ENCODE measurements at places on chromosomes 12 and 14. TPM values are rescaled to one million over a fixed set of nuclear protein-coding genes. Genes with fewer than 3 reads are reported as not detected.

TAS2R42 gene
- polyA plus RNA-seq: not detected

GPR135 gene
- polyA plus RNA-seq: 4.4 TPM

CAPZA3 gene
- 0.56 TPM for polyA plus RNA-seq

DNA sequence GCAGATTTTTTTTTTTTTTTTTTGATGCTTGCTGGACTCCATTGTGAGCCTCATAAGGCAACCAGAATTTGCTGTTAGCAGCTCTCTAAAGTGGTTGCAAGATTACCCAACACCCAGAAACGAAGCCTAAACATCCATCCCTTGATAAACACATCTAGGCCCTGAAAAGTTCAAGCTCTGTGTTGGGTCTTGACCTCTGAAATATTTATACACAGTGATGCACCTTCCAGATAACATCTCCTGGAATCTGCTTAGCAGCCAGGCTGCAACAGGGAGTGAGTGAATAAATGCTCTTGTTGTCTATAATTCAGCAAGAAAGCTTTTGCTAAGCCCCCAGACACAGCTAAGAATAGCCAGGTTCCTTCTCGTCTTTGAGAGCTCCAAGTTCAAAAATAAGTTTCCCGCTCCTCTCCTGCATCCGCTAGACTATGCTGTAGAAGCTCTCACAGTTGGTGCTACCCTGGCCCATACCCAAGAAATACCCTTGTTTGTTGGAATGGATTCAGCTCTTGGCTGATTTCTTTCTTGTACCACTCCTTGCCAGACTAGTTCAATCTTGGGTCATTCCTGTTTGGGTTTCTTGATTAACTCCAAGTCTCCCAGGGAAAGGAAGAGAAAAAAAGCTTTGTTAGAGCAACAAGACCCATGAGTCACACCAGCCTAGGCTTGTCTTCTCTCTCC is 610.6 kb upstream of the TBX3 start:
- DNase-seq: no peak

GRCh38 chr14:77175843-77176242 is 5.8 kb upstream of the TMEM63C start:
- no peak for DNase-seq

DNA sequence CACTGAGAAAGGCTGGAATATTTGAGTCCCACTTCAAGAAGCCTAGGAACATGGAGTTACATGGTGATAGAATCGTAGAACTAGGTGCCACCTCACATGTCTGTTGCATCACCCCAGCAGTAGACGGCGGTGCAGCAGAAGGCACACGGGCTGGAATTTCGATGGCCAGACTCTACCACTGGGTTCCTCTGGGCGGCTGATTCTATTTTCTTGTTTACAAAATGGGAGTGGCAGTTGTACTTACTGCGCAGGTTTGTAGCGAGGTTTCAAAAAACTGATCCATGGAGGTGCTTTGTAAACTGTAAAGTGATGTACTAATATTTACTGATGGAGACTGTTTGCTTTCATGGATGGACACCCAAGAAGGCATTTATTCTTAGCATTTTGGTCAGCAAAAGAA is 45.7 kb downstream of the WDR20 start:
- DNase-seq: no peak

GRCh38 chr14:57254884-57255283 is 13.8 kb downstream of the EXOC5 start:
- no peak for DNase-seq

DNA sequence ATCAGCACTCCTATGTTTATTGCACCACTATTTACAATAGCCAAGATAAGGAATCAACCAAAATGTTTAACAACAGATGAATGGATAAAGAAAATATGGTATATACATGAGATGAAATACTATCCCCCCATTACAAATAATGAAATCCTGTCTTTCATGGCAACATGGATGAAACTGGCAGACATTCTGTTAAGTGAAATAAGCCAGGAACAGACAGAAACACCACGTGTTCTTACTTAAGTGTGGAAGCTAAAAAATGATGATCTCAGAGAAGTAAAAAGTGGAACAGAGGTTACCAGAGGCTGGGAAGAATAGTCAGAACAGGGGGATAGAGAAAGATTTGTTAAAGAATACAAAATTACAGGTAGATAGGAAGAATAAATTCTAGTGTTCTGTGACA is 113.7 kb upstream of the MDM1 start:
- no peak for DNase-seq

GPR162 gene
- polyA plus RNA-seq: 41.9 TPM

GRCh38 chr12:49032679-49033447 is 14.3 kb upstream of the PRKAG1 start:
- DNase-seq: no peak

RNF212B gene
- polyA plus RNA-seq: 1.1 TPM

EML5 gene
- polyA plus RNA-seq: 2.5 TPM

GRCh38 chr12:6452944-6453630 is 1.2 kb downstream of the TAPBPL start:
- DNase-seq: no peak

GRCh38 chr14:101828046-101828445 is 66.5 kb downstream of the PPP2R5C start:
- DNase-seq: no peak

DNA sequence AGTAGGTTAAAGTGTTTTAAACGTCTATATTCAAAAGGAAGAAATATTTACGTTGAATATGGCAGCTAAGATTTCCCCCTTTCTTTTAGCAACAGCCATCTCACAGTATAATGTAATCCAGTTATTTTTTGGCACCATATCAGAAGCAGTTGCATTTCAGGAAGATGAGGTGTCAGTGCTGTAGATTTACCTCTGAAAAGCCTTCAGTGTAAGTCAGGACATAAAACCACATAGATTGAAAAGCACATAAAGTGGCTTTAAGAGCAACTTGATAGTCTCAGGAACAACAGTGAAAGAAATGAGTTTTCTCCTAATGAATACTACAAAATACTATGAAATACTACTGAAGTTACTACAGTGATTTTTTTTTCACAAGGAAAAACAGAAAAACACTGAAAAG is 6.9 kb downstream of the MLH3 start:
- DNase-seq: no peak

TAS2R50 gene
- polyA plus RNA-seq: not detected

ACSS3 gene
- polyA plus RNA-seq: 19.6 TPM

DNA sequence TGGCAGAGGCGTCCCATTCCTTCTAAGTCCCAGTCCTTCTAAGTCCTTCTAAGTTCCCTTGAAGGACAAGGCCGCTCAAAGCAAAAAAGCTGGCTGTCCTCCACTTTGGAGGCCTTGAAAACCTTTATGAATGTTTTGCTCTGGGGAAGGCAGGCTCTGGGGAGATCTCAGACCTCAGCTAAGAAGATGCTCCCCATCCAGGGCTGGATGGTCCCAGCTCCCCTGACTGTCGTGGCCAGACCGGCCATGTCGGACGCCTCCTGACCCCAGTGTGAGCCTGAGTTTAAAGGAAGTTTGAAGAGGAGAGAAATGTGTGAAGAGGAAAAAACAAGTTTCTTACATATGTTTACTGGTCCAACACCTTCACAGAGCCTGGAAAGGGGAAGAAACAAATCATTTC is 5.9 kb downstream of the KRT84 start:
- no peak for DNase-seq

- no peak for DNase-seq
Measured at GRCh38 chr12:19243551-19243950, 114.0 kb downstream of the PLEKHA5 start.

YLPM1 gene
- polyA plus RNA-seq: 87.1 TPM

GRCh38 chr12:2294651-2295475 is 242.1 kb downstream of the CACNA1C start:
- no peak for DNase-seq

- no peak for DNase-seq
Measured at GRCh38 chr14:77897374-77897773, 97.5 kb downstream of the ADCK1 start.

DNA sequence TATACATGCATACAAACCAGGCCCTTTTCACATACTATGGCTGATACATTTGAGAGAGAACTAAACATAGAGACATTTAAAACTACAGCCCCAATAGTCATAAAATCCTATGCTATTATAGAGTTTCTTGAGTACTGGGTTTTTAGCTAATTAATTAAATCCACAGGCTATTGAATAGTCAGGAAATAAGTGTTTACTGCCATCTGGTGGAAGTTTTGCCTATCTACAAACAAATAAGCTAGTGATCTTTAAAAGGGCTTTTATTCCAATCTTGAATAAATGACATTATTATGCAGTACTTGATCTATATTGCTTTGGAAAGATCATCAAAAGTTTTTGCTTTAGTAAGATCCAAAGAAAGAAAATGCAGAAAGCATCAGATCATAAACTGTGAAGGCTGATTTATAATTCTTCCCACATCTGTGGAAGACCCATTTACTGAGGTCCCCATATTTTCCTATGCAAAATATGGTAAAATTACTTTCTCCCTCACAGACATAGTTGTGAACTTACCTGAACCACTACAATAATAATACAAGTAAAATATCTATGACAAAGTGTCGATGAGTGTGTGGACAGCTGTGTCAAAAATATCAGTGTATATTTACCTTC is 131.3 kb downstream of the ITPR2 start:
- no peak for DNase-seq

GRCh38 chr12:31444736-31445135 is 118.8 kb upstream of the SINHCAF start:
- DNase-seq: no peak

FAM186B gene
- 1.0 TPM for polyA plus RNA-seq

GRCh38 chr12:69685810-69686209 is 13.3 kb downstream of the BEST3 start:
- no peak for DNase-seq

All from right renal pelvis (tissue), 4 donors.